Skeletal muscle tissue (tissue), 5 donors: ENCODE measurements at places on chromosomes 7 and 10. TPM values are rescaled to one million over a fixed set of nuclear protein-coding genes. Genes with fewer than 3 reads are reported as not detected.

TMEM236 gene
- under 0.01 TPM for total RNA-seq

ZNF680 gene
- 17.7 TPM for total RNA-seq

NUPR2 gene
- 1.0 TPM for total RNA-seq

TRPV5 gene
- total RNA-seq: not detected

NKX1-2 gene
- not detected for total RNA-seq
